ENCODE measurements at places on chromosomes 6 and 20. TPM values are rescaled to one million over a fixed set of nuclear protein-coding genes. Genes with fewer than 3 reads are reported as not detected.

DEFB124 gene
- total RNA-seq = not detected

GJA10 gene
- total RNA-seq = 0.32 TPM

CRIP3 gene
- total RNA-seq = 0.34 TPM

STX11 gene
- 19.7 TPM for total RNA-seq

OR2B6 gene
- not detected for total RNA-seq

WFDC2 gene
- not detected for total RNA-seq

FAM209B gene
- 1.8 TPM for total RNA-seq

SLC17A3 gene
- total RNA-seq = 1.6 TPM

EPB41L1 gene
- 0.41 TPM for total RNA-seq

HLA-DMB gene
- total RNA-seq = 1.3 TPM

MYH7B gene
- 0.34 TPM for total RNA-seq

HLA-DRA gene
- total RNA-seq = 20.8 TPM

- H3K4me3 ChIP-seq = peak overlapping the region; percentile 83
- DNase-seq = no peak
- peaks cover 37% of the 10 kb centered on the region for H3K36me3 ChIP-seq
- no peaks in the 10 kb centered on the region for H3K27me3 ChIP-seq
- peaks cover 85% of the 10 kb centered on the region for H3K4me1 ChIP-seq
These were observed 735 bp downstream of the SIRPG start for GRCh38 chr20:1656844-1657243.

GRCh38 chr20:24776755-24777271, 172.3 kb upstream of the CST7 start:
- no peak overlapping the region for H3K27ac ChIP-seq
- H3K4me3 ChIP-seq = no peak overlapping the region
- H3K27me3 ChIP-seq = peaks cover 24% of the 10 kb centered on the region
- no peak for DNase-seq
- peaks cover 6% of the 10 kb centered on the region for H3K4me1 ChIP-seq
- no peaks in the 10 kb centered on the region for H3K36me3 ChIP-seq

GRCh38 chr6:4975506-4975905, 28.3 kb downstream of the RPP40 start:
- peaks cover 6% of the 10 kb centered on the region for H3K27me3 ChIP-seq
- DNase-seq = no peak
- H3K36me3 ChIP-seq = no peaks in the 10 kb centered on the region
- no peak overlapping the region for H3K4me3 ChIP-seq
- H3K27ac ChIP-seq = no peak overlapping the region

DNA sequence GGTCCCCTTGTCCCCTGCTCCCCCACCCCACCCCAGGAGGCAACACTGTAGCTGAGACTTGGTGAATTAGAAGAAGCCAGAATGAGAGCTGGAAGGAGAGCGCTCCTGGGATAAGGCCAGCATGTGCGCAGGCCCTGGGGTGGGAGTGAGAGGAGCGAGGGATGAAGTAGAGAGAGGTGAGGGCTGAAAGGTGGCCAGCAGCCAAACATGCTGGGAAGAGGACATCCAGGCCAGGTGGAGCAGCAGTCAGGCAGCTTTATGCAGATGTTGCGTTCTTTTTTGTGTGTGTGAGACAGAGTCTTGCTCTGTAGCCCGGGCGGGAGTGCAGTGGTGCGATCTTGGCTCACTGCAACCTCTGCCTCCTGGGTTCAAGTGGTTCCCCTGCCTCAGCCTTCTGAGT, 2.2 kb upstream of the BPIFB1 start:
- no peak overlapping the region for H3K27ac ChIP-seq
- no peaks in the 10 kb centered on the region for H3K36me3 ChIP-seq
- H3K4me1 ChIP-seq = no peaks in the 10 kb centered on the region

GRCh38 chr6:37987018-37987417, 167.5 kb downstream of the ZFAND3 start:
- DNase-seq = no peak
- no peak overlapping the region for H3K4me3 ChIP-seq
- H3K4me1 ChIP-seq = peaks cover 42% of the 10 kb centered on the region
- no peaks in the 10 kb centered on the region for H3K27me3 ChIP-seq
- no peaks in the 10 kb centered on the region for H3K36me3 ChIP-seq

DNA sequence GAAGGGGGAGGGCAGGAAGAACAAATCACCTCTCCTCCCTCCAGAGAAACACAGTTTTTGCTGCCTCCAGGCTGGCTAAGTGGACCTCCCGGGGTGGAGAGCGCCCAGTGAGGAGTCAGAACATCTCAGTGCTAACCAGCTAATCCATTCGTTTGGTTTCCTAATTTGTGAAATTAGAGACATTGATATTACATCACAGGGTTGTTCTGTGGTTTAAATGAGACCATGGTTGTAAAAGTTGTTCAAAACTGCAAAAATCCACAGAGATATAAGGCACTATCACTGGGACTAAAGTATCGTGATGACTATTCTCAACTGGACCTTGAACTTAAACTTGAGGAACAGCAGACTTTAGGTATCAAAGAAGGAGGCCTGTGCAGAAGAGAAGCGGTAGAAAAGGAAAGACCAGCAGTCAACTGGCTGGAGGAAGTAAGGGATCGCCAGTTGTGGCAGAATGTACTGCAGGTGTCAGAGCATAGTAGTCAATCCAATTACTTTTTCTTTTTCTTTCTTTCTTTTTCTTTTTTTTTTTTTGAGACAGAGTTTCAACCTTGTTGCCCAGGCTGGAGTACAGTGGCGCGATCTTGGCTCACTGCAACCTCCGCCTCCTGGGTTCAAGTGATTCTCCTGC, 33.9 kb downstream of the RIPOR2 start:
- DNase-seq = no peak
- peaks cover 74% of the 10 kb centered on the region for H3K36me3 ChIP-seq
- no peak overlapping the region for H3K4me3 ChIP-seq
- no peaks in the 10 kb centered on the region for H3K27me3 ChIP-seq

DNA sequence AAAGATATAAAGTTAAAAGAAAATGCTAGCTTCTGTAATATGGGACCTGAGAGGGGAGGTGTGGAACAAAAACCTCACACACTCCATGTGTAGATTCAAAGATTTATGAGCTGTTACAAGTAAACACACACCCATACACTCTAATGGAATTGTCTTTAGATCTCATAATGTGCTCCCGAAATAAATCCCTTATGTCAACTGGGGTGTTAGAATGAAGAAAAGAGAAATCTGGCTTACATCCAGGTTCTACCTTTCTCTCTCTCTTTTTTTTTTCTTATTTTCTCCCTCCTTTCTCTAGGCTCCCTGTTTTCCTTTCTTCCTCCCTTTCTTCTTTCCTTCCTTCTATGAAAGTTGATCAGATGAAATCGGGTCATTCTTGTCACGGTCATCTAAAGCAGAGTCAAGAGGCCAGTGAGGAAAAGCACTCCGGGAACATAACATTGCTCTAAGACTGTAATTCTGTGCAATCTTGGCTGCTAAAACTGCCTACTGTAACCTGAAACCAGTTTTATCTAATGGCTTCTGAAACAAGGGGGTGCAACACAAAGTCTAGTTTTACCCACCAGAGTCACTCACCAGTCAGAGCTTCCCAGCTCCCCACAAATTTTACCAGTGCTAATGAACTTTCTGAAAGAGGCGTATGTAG, 68.3 kb upstream of the BTBD3 start:
- no peak overlapping the region for H3K27ac ChIP-seq
- no peaks in the 10 kb centered on the region for H3K36me3 ChIP-seq
- H3K27me3 ChIP-seq = no peaks in the 10 kb centered on the region

DNA sequence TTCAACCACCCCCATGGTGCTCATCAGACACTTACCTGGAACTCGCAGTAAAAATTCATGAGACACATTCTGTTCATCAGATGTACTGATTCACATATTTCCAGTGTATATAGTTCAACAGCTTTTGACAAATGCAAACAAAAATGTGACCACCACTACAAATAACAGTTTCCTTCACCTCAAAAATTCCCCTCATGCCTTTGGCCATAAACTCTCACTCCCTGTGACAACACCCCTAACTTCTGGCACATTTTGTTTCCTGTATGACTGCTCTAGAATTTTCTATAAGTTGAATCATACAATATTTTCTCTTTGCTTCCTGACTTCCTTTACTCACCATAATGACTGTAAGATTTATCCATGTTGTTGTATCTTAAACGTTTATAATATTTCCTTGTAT, 63.7 kb downstream of the C6orf118 start:
- no peaks in the 10 kb centered on the region for H3K27me3 ChIP-seq
- no peak overlapping the region for H3K4me3 ChIP-seq

GRCh38 chr6:3888153-3888957, 39.2 kb downstream of the FAM50B start:
- DNase-seq = no peak
- H3K27ac ChIP-seq = no peak overlapping the region
- H3K4me3 ChIP-seq = no peak overlapping the region
- H3K36me3 ChIP-seq = no peaks in the 10 kb centered on the region

- H3K4me3 ChIP-seq = no peak overlapping the region
- DNase-seq = no peak
- no peaks in the 10 kb centered on the region for H3K36me3 ChIP-seq
- no peak overlapping the region for H3K27ac ChIP-seq
- no peaks in the 10 kb centered on the region for H3K4me1 ChIP-seq
These were observed 114.8 kb downstream of the MOXD1 start for GRCh38 chr6:132286298-132287019.

GRCh38 chr20:36726168-36726567, 19.7 kb downstream of the NDRG3 start:
- peaks cover 6% of the 10 kb centered on the region for H3K4me1 ChIP-seq
- no peak overlapping the region for H3K4me3 ChIP-seq
- H3K27ac ChIP-seq = no peak overlapping the region
- H3K27me3 ChIP-seq = no peaks in the 10 kb centered on the region

DNA sequence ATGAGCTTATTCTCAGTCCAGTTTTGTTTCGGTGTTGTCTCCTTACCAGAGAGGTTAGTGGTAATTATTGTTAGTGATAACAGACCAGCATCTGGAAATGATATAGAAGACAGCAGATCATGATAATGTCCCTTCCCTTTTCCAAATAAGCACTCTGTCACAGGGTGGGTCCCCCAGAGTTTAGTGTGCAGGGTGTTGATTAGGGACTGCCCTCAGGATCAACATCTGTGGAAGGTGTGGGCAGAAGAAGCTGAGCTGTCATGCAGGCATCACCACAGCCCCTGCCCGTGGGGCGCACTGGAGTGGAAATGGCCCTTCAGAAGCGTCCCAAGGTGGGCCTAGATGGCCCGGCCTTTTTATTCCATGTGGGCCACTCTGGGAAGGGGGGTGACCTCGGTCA, 67.6 kb upstream of the DTNBP1 start:
- H3K4me3 ChIP-seq = no peak overlapping the region
- DNase-seq = no peak
- H3K27ac ChIP-seq = no peak overlapping the region
- no peaks in the 10 kb centered on the region for H3K27me3 ChIP-seq

GRCh38 chr6:148134592-148134991, 208.0 kb upstream of the SASH1 start:
- H3K27ac ChIP-seq = no peak overlapping the region
- DNase-seq = no peak
- H3K4me3 ChIP-seq = no peak overlapping the region
- no peaks in the 10 kb centered on the region for H3K4me1 ChIP-seq
- no peaks in the 10 kb centered on the region for H3K27me3 ChIP-seq

DNA sequence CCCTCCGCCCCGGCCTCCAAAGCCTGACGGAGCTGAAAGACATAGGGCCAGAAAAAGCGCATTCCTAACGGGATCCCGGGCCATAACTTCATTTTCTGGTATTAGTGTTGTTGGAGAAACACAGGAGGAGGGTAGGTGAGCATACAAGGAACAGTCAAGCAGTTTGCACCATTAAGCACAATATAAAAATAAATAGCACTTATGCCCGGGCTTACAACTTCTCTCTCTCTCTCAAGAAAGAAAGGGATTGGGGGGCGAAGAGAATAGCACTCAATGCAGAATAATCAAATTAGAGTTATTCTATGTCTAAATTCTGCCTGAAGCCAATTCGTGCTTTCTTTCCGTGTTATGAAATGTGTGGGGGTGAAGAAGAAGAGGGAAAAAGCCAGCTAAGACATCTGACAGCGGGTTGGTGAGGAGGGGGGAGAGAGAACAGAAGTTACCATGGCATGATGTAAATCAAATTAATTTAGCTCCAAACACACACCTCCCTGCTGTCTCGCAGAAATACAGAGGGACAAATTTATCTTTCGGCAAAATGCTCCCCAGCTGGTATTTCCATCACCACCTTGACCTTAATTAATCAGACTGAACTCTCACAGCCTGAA, 508 bp upstream of the METTL24 start:
- no peaks in the 10 kb centered on the region for H3K36me3 ChIP-seq
- H3K4me1 ChIP-seq = peaks cover 4% of the 10 kb centered on the region
- no peak for DNase-seq
- H3K4me3 ChIP-seq = no peak overlapping the region
- no peak overlapping the region for H3K27ac ChIP-seq
- H3K27me3 ChIP-seq = peaks cover 74% of the 10 kb centered on the region

- no peaks in the 10 kb centered on the region for H3K36me3 ChIP-seq
- H3K27me3 ChIP-seq = peaks cover 25% of the 10 kb centered on the region
- no peak for DNase-seq
- H3K4me3 ChIP-seq = no peak overlapping the region
These were observed 15.2 kb upstream of the STK35 start for GRCh38 chr20:2086177-2086979.

DNA sequence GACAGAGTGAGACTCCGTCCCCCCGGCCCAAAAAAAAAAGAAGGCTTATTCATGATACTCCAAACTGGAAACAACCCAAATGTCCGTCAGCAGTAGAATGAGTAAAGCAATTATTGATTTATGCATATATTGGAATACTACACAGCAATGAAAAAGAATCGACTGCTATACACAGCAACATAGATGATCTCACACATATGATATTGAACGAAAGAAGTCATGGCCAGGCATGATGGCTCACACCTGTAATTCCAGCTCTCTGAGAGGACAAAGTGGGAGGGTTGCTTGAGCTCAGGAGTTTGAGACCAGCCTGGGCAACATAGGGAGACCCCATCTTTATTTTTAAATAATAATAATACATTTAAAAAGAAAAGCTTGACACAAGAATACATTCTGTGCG, 28.5 kb downstream of the BCAS4 start:
- no peak overlapping the region for H3K4me3 ChIP-seq
- peaks cover 4% of the 10 kb centered on the region for H3K36me3 ChIP-seq
- H3K27ac ChIP-seq = no peak overlapping the region
- no peaks in the 10 kb centered on the region for H3K27me3 ChIP-seq
- H3K4me1 ChIP-seq = peaks cover 7% of the 10 kb centered on the region
- no peak for DNase-seq

- peaks cover 2% of the 10 kb centered on the region for H3K4me1 ChIP-seq
- no peak for DNase-seq
- H3K4me3 ChIP-seq = no peak overlapping the region
- no peaks in the 10 kb centered on the region for H3K36me3 ChIP-seq
These were observed 190.9 kb downstream of the CENPW start for GRCh38 chr6:126530775-126531174.

DNA sequence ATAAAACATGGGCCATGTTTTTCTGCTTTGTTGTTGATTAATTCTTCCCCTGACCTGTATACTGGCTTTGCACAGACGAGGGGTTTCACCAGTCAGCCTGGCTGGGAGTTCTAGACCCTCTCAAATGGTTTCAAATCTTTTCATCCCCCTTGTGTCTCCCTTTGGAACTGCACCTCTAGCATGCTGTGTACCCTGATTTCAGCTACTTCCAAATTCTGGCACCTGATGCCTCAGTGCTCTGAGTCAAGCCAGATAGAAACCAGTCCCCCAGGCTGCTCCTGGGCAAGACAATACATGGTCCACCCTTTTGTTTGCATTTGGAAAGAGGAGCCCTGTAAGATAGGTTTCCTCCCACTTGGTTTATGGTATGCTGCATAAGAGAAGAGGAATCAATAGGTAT, 290.2 kb downstream of the BTBD3 start:
- no peaks in the 10 kb centered on the region for H3K36me3 ChIP-seq
- H3K4me1 ChIP-seq = no peaks in the 10 kb centered on the region
- H3K27me3 ChIP-seq = no peaks in the 10 kb centered on the region
- no peak overlapping the region for H3K4me3 ChIP-seq
- no peak overlapping the region for H3K27ac ChIP-seq

- peaks cover 23% of the 10 kb centered on the region for H3K36me3 ChIP-seq
- no peak for DNase-seq
- no peak overlapping the region for H3K27ac ChIP-seq
- peaks cover 24% of the 10 kb centered on the region for H3K4me1 ChIP-seq
- no peaks in the 10 kb centered on the region for H3K27me3 ChIP-seq
These were observed 63.6 kb downstream of the CBFA2T2 start for GRCh38 chr20:33553516-33553915.
